ENCODE measurements at places on chromosomes 11 and 22.

DNA sequence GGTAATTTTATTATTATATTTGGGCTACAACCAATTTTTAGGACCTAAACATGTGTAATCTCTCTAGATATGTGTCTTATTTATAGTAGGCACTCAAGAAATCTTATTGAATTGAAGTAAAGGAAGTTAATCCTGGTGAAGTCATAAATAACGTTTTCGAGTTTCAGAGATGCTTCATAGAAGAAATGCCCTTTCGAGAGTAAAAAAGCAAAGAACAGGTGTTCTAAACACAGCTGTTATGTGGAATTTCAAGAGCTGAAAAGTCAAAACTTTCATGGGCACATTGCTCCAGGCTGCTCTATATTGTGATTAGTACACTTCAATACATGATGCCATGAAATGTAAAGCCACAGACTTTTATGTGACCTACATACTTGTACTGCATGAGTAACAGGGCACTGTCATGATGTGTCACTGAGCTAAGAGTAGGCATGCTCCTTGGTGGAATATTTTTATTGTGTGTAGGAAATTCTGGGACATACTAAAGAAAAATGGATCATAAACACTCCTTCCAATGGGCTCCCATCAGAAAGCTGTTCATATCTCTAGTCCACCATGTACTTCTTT is 7.2 kb upstream of the ELMOD1 start:
- DNase-seq, result no peak

- no peak for DNase-seq
Measured at GRCh38 chr11:65586247-65586630, 9.4 kb downstream of the KCNK7 start.

DNA sequence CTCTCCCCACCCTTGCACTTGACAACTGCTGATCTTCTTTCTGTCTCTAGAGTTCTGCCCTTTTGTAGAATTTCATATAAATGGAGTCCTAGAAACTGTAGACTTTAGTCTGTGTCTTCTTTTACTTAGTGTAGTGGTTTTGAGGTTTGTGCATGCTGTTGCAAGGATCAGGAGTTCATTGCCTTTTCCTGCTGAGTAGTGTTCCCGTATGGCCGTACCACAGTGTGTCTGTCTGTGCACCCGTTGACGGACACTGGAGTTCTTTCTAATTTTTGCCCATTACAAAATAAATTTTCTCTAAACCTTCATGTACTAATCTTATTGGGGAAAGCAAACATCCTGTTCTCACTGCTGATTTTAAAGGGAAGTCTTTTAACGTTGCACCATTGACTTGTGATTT is 138.1 kb downstream of the TBC1D22A start:
- DNase-seq, result no peak

DNA sequence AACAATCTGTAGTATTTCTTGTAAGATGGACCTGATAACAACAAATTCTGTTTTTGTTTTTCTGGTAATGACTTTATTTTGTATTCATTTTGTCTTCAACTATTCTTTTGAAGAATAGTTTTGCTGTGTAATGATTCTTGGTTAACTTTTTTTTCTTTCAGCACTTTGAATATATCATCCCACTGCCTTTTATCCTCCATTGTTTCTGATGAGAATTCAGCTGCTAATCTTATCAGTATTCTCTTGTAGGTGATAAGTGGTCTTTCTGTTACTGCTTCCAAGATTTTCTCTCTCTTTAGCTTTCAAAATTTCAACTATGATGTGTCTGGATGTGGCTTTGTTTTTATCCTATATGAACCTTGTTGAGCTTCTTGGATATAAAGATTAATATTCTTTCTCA is 21.5 kb downstream of the GALNT18 start:
- no peak for DNase-seq

- DNase-seq, result peak; percentile 86
Measured at GRCh38 chr11:57335343-57336110, at the start of gene SSRP1. Gene SSRP1 (minus strand): TSS chr11:57335892. CDS start chr11:57335121, 771 bp downstream.

- no peak for DNase-seq
Measured at GRCh38 chr11:105109855-105110687, 29.5 kb downstream of the CARD18 start.

- no peak for DNase-seq
Measured at GRCh38 chr11:68932358-68932757, 28.7 kb downstream of the IGHMBP2 start.
